NCI-H1092 (cell line): ENCODE measurements at places on chromosomes 2 and 18.

DNA sequence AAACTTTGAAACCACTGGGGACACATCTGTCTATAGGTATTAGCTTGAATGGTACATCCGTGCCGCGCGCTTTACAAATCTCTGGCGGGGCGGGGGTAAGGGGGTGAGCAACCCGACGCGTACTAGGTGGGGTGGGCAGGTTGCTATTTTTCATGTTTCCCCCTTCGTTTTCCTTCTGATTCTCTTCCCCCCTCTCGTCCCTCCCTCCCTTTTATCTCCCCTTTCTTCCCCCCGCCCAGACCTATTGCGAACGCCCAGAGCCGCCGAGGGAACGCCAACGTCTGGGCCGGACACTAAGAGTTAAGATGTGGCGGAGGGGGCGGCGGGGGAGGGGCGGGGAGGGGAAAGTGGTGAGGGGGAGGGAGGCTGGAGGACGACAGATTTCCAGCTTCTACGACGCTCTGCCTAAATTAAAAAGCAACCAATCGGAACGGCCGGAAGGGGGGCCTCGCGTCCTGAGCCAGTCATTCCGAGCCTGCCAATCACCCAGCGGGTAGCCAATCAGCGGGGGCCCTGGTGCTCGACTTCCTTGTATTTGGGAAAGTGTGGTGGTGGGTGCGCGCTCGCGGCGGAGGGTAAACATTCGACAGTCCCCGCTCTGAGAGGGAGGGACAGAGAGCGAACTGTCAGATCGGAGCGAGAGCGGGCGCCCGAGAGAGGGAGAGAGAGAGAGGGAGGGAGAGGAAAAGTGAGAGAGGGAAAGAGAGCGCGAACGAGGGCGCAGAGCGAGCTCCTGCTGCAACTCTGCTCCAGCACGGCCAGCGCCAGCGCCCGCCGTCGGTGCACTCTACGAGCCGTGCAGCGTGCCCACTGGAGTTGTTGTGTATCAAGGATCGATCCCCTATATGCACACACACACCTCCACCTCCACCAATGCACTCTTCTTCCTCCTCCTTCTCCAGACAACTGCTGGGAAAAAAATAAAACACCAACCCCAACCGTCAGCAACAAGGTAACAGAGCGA, at the start of gene POU3F3:
POU3F3 (plus strand) TSS at position 582 of the 964 bp plus-strand sequence. CDS start 1,396 bp downstream, outside the sequence.
- DNase-seq, result peak; percentile 88

DNA sequence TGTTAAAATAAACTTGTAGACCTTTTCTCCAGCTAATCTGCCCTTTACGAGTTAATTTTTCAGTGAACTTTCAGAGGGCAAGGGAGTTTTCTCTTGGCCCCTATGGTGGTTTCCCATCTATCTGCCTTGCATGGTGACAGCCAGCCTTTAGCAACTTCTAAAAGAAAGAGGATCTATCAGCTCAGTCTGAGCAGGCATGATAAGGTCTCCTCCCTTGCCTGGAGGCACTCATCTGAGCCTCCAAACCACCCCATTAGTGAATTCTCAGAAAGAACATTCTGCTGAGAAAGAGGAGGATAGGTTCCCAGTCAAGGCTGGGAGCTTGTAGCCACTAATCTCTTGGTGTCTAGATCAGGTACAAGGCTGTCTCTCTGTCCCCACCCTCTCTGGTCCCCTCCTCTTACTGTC, 10.7 kb upstream of the GYPC start:
- DNase-seq, result no peak

DNA sequence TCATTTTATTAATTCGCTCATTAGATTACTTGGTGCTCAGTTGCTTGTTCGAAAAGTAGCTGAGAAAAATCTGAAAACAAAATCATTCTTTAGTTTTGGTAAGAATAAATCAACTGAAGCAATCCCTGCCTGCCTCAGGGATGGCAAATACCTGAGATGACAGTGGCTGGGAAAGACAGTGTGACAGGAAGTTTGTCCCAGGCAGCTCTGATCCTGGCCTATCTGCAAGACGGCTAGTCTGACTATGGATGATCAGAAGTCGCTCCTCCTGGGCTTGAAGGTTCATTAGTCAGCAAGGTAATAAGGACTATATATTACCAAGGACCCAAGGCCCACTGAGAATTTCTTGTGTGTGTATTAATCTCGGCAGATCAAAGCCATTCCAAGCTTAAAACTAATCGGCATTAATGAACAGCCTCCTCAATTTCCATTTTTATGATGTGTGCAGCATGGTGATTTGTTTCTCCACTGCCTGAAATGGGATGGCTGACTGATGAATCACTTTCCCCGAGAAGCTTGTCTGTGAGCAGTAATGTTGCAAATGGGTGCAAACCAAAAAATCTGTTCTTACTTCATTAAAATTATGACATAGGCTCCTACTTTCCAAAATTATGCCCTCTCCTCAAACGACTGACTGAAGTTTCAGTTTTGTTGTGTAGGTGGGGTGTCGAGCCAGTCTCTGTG, 199.9 kb downstream of the ACTR3 start:
- DNase-seq, result no peak

- DNase-seq, result no peak
Measured at GRCh38 chr18:55153346-55153745, 194.1 kb upstream of the CCDC68 start.

DNA sequence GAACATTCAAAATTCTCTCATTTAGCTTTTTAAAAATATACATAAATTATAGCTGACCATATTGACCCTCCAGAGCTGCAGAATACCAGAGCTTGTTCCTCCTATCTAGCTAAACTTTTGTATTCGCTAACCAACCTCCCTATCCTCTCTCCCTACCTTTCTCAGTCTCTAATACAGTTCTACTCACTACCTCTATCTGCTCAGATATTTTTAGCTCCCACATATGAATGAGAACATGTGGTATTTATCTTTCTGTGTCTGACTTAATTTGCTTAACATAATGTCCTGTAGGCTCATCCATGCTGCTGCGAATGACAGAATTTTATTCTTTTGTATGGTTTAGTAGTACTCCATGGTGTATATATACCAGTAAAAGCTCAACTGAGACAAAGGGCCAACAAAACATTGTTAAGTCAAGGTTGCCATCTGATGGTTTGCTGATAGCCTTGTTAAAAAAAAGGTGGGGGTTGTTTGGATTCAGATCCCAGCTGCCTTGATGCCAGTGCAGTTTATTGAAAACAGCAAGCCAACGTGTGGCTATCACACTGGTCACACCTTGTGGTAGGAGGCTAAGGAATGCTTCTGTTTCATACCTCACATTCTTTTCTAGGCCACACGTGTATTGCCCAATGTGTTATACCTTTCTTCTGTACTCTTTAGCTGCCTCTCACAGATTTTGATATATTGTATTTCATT, 101.5 kb downstream of the VWA3B start:
- DNase-seq, result no peak

GRCh38 chr2:219611306-219611705, 13.6 kb downstream of the STK11IP start:
- DNase-seq, result no peak

GRCh38 chr2:127032621-127033020, 74.3 kb downstream of the BIN1 start:
- no peak for DNase-seq

DNA sequence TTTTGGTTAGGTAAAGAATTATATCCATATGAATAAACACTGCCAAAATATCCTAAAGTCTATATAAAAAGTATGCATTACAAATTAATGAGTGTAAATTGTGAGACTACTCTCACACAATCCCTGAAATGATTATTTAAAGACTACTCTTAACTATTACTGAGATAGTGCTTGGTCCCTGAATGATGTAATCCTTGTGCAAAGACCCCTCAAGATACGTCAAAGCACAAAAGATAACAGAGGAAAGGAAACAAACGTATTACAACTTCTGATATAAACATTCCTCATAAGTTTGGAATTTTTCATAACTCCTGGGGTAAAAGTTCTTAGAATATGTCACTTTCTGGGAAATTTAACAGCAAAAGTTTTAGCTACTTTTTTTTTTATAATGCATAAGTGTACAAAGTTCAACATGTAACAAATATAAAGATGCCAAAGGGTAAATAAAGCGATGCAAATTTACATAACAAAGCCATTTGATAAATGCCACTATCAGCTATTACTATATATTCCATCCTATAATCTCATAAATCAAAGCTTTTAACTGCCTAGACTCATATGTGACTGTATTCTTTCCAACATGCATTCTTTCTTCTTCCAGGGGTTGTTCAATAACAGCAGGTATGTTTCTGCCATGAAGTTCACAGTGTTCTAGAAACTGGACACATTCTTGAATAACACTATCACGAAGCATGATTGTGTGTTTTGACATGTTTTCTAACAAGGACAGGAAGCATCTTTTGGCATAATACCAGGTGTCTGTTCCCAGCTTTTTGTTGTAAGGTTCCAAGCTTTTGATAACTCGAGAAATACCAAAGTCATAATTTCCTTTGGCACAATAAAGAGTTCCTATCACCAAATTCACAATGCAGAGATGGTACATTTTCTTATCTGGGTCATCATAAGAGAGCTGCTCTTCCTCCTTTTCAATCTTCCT, 158.0 kb downstream of the AGPS start:
- DNase-seq, result no peak

DNA sequence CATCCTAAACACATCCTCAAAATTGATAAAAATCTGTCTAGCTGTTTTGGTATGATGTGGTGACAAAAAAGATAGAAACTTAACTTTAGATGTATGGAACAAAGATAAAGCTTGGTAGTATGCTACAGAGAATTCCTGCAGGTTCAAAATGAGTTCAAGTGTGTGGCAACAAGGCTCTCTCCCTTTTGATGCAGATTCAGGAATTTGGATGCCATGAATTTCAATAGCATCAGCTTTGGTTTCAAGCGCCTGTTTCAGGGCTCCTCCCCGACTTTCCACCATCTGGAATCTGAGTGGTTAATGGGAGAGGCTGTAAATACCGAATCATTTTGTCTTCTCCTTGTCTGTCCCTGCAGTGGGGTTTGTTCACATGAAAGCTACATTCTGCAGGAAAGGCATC, 180.6 kb downstream of the MTX2 start:
- no peak for DNase-seq

DNA sequence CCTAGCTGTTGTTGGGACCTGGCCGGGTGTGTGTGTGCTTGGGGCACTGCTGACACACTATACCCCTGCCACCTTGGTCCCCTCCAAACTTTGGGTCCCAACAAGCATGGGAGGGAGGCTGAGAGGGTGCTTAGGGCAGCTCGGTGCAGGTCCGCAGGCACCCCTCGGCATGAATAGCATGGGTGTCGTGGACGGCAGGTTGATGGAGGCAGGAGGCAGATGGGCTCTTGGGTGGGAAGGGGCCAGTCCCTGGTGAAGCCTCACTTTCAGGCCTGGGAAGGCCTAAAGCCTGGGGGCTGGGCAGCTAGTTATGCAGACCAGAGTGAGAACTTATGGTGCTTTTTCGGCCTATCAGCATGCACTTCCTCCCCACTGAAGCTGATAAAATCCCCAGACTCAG, 164.2 kb downstream of the CDH19 start:
- no peak for DNase-seq

- no peak for DNase-seq
Measured at GRCh38 chr18:49851624-49852023, 38.3 kb upstream of the ACAA2 start.

GRCh38 chr2:39508198-39508597, 71.1 kb upstream of the MAP4K3 start:
- no peak for DNase-seq

GRCh38 chr2:11750422-11750821, 4.0 kb downstream of the LPIN1 start:
- no peak for DNase-seq

DNA sequence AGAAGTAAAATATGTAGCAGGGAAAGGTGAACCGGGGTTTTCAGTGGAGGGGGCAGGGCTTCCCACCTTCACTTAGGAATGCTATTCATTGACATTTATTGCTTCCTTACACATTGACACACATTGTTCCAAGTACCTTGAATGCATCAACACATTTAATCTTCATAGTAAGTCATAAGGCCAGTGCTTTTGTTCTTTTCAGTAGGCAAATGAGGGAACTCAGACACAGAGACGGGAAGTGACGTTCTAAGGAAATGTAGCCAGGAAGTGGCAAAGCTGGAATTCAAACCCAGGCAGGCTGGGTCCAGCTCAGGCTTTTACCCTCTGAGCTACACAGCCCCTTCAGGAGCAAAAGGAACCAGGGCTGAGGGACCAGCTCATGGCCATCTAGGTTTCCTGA, 20.7 kb downstream of the BMP10 start:
- DNase-seq, result no peak

- no peak for DNase-seq
Measured at GRCh38 chr18:22173221-22173927, 4.0 kb downstream of the GATA6 start.

DNA sequence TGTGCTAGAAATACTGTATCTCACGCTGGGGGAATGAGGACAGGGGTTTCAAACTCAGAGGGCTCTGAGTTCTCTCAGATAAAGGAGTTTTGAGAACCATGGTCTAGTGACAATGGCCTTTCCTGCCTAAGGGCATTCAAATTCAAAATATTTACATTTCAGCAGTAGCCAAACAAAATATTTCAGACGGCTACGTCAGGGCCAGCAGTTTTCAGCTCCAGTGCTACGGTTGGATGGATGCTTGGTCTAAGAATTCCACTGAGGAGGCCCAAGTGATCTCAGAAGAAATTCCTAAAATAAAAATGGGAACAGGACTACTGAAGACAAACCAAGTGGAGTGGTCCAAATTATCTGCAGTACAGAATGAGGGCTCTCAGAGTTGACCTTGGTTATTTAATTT, 41.1 kb upstream of the SCG2 start:
- DNase-seq, result no peak

- DNase-seq, result no peak
Measured at GRCh38 chr18:22132763-22133162, 36.6 kb upstream of the GATA6 start.

- DNase-seq, result no peak
Measured at GRCh38 chr2:160632084-160632975, 138.7 kb upstream of the RBMS1 start.

DNA sequence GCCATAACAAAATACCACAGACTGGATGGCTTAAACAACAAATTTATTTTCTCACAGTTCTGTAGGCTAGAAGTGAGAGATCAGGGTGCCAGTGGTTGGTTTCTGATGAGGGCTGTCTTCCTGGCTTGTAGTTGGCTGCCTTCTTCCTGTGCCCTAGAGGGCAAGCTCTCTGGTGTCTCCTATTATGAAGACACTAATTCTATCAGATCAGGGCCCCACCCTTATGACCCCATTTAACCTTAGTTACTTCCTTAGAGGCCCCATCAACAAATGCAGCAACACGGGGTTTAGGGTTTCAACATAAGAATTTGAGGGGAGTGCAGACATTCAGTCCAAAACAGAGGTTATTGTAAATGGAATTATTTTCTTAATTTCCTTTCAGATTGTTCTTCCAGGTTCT, 22.9 kb downstream of the CYP27A1 start:
- DNase-seq, result no peak

- DNase-seq, result no peak
Measured at GRCh38 chr18:46639386-46639785, 17.6 kb downstream of the LOXHD1 start.
